ENCODE measurements at places on chromosomes 4 and X.

GRCh38 chr4:180650273-180650672, 1592.9 kb upstream of the TENM3 start:
- DNase-seq: no peak

DNA sequence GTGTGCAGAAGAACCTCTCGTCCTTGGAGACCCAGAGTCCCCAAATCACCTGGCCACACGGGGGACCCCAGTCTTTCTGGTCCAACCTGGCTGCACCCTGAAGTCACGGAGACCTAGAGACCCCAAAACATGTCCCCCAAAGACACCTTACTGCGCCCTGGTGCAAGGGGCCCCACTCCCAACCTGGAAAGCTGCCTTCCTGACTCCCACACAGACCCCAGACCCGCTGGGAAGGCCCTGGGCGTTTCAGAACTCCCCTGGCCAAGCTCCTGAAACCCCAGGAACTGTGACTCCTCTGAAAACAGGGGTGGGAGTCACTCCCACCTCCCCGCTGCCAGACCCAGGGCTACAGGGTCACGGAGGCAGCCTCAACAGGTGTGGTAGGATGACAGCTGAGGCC, 12.7 kb upstream of the SHOX start:
- no peak for DNase-seq

GRCh38 chrX:132292793-132293192, 73.5 kb upstream of the RAP2C start:
- no peak for DNase-seq

DNA sequence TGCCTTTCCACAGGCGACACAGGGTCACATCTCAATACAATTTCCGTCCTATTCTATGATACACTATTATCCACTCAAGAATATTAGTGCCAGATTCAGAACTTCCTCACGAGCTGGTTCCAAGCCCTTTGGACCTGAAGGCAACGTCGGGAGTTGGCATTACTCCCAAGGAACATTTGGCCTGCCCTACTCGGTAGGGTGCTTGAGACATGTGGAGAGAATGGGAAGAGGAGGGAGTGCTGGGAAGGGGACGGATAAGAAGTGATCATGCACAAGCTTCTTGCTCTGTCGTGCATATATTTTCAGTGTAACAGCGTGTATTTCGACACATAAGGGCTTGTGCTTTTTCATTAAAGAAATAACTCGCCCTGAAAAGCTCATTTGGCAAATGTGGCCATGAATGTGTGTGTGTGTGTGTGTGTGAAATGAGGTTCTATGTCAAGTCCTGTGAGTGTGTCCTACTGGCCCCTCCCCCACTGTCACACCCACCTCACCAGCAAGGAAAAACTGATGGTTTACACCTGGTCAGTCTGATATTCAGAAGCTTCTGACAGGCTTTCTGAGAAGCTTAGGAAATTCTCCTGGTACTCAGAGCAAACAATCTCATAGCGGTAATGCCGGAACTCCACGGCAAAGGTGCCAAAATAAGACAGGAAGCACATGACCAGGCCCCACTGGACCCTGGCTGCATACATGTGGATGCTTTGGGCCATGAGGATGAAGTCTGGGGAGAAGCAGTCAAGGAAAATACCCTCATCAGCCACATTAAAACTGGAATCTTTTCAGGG, 54.8 kb downstream of the ENOPH1 start:
- no peak for DNase-seq

GRCh38 chr4:8641931-8642650, 49.5 kb downstream of the CPZ start:
- DNase-seq: no peak

DNA sequence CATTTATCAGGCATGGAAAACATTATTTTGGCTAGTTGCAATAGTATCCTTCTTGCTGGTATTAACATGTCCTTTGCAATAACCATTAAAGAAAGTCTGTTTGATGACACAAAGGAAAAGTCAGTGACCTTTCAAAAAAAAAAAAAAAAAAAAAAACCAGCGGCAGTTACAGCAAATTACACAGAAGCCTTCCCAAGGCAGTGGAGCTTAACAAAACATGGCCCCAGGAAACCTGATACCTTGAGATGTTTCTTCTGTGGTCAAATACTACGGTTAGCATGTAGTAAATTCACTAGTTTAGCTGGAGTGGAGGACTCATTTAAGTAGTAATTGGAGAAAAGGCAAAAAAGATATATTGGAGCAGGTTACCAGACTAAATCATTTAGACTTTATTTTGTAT, 359.1 kb downstream of the DACH2 start:
- no peak for DNase-seq

DNA sequence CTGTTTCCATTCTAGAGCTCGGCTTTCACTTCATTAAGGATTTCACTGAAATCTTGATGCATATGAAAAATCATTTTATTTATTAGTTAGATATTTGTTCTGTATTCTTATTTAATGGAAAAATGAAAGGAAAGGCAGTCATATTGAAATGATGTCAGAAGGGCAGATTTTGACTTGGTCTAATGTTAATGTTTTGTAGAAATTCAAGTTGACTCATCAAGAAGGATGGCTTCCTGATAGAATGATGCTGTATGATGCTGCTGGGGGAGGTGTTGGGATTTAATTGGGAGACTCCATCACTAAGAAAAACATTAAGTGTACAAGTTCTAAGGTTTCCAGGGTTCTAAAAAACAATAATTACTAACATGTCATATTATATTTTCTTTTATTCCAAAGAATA, 204.8 kb downstream of the PDGFC start:
- no peak for DNase-seq

GRCh38 chr4:105093975-105094374, 52.7 kb upstream of the TET2 start:
- no peak for DNase-seq

GRCh38 chr4:186304866-186305505, 39.0 kb downstream of the F11 start:
- DNase-seq: no peak

DNA sequence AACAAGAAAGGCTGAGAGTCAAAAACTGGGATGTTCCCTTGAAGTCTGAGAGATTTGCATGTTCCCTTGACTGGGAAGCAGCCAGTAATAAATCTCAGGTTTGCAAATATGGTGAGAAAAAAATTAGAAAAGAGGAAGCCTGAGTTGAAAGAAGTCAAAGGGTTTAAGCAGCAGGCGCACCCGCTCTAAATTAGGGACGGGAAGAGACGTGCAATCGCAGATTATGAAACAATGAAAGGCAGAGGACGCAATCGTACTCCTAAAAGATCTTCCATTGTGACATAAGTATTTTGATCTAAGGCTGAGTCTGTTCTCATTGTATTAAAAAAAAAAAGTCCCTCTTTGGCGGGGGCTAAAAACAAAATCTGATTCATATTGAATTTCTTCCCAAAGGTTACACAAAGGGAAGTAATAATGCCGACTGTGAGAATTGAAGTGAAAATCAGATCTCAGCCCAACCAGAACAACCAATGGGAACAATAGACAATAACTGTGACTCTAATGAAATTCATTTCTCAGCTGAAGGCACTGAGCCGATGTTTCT, 28.2 kb downstream of the SAT1 start:
- no peak for DNase-seq

DNA sequence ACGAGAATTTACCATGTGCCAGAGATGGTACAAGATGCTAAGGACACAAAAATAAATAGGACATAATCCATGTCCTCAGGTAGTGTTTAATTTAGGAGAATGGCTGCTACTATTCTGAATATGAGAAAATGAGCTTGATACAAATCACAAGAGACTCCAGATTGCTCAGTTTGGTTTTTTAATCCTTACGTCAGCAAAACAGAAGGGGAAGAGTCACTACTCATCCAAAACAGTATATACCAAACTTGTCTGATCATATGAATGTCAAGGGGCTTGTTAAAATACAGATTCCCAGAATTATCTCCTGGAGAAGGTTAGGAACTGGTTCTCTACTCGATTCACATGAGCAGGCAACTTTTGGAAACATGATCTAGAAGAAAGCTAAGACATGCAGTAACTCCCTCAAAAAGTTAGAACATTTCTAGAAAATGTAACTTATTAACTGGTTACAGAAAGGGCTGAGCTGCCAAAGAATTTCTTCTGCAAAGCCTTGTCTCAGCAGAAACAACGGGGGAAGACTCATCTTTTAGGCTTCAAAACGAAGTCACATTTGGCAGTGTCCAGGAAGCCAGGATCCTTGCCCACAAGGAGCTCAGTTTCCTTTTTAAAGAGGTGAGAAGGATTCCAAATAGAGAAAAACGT, 3.4 kb downstream of the AIFM1 start:
- DNase-seq: no peak

DNA sequence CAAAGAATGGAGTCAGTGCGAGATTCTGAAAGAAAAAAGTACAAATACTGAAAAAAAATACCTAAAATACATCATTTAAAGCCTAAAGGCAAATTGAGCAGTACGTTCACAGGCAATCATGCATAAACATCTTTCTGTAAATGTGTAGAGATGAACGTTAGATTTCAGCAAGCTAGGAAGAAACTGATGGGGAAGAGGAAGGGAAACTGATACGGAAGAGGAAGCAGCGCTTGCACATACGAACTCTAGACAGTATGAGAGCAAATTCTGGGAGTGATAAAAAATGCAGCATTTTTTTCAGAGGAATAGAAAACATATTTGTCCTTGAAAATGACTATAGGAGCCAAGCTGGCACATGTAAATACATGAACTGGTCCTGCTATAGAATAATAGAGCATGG, 9.4 kb downstream of the ANKRD50 start:
- DNase-seq: no peak

GRCh38 chrX:153388722-153389459, 12.3 kb downstream of the PNMA6E start:
- no peak for DNase-seq

DNA sequence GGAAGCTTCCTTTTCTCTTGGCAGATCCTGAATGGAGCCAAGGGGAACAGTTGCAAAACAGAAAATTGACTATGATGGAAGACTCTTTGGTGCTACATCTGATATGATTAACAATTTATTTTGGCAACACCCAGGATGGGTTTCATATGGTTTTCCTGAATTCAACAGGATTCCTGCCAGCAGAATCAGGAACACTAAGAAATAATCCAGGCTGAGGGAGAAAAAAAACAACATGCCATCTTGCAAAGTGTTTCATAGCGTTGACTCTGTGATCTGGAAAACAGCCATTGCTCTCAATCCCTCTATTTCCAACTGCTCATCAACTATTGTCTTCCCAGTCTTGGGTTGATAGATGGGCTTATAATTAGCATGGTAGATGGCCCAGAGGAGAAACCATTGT, 303.8 kb upstream of the KLF3 start:
- no peak for DNase-seq

DNA sequence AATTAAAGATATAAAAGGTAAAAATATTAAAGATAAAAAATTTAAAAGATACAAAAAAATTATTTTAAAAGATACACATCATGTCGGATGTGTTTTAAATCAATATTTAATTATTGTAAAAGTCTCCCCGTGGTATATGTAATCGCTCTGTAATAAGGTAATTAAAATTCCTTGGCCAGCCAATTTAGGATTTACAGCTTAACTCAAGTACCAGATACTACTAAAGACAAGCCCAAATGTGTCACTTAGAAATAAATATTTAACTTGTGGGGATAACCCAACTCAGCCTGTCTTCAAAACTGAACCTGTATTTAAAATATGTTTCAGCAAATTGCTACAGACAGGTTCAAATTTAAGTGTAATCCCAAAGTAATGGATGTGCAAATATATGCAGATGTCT, 56.0 kb downstream of the GPR82 start:
- DNase-seq: no peak
